ENCODE measurements at places on chromosomes 7 and 10.

DNA sequence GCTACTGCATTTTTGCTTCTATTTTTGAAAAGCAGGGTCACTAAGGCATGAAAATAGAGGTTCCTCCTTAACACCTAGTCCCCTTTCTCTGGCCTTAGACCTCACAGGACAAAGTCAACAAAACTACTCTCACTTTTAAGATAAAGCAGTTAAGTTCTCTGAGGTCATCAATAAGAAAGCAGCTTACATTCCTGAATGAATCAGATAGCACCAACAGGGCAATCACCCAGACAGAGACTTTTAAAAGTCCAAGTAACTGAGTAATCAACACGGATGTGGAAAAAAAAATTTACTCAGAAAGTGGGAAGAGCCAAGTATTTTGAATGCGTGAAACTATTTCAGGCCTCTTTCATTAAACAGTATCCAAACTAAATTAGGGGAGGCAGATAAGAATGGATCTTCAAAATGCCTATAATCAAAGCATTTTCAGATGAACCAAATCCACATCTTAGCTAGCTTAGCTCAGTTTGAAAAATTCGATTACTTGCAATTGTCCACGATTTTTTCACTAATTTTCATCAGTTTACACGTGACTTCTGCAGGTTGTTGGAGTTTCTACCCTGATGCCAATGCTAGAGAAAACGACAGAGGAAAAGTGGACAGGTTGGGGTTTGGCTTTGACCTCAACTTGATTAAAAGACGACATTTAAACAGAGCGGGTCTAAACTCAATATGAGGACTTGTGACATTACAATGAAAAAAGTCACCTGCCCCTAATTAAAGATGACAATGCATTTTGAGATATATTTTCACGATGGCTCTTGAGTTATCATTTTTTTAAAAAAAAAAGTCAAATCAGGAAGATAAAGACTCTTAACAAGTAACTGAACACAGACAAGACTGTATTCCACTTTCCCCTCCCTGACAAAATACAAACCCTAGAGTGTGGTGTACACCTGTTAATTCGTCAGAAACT is 1.6 kb downstream of the BEND7 start:
- DNase-seq, result no peak

GRCh38 chr10:62084451-62084850 is 183.0 kb downstream of the ARID5B start:
- no peak for DNase-seq

GRCh38 chr7:106326594-106327537 is 42.1 kb upstream of the NAMPT start:
- no peak for DNase-seq

DNA sequence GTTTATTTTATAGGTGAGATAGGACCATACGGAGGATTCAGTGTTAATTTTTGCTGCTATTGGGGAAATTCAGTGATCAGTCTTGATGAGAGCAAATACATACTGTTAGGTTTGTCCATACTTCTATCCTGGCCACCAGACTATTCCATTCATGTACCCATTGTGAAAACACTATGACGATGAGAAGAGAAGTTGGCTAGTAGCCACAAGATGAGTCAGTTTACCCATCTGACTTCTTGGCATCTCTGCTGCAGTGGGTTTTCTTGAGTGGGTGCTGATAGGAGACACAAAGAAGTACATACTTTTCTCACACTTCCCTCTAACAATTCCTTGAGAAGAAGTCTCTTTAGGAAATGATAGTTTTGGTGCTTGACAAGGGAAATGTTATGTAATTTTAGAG is 133.1 kb downstream of the TFPI2 start:
- DNase-seq, result no peak

DNA sequence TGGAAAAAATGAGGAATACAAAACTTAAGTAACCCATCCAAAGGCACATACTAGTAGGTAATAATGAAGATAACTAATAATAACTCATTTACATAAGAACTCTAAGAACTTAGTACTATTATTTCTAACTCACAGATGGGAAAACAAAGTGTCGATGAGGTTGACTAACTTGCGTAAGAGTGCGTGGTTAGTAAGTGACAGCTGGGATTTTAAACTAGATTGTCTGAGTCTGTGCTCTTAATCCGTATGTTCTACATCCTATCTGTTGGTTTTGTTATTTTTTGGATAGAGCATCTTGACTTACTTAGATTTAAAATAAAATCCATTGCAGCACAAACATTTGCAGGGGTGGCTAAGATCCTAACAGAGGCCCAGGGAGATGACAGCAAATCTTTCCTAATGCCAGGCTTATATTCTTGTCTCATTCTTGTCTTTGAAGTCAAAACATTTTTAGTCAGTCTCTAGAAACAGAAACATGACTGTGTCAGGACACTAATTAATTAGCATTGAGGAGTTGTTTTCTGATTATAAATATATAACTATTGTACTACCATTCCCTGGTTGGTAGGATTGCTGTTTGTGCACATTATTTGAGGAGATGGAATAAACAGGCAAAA is 11.7 kb downstream of the RPA3 start:
- DNase-seq, result no peak

GRCh38 chr10:52567247-52567580 is 205.4 kb downstream of the MBL2 start:
- no peak for DNase-seq

DNA sequence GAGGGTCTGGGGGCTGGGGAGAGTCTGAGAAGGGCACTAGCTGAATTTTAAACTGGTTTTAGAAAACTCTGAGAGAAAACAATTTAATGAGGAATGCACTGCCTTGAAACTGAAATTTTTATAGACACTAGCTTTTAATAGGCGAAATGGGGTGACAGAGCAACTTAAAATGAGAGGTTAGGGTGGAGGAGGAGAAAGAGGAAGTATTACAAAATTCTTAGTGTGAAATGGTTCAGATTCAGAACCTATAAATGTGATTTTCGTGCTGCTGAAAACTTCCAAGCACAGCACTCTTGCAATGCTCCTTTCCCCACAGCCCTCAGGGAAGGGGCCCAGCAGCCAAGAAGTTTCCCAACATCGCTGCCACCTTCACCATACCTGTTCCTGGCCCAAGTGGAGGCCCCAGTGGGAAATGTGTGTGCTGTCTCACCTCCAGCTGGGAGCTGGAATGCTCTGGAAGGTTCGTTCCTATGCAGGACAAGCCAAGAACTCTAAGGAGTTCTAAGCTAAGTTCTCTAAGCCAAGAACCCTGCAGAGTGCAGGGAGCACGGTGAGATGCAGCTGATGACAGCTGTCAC is 60.0 kb downstream of the ATXN7L1 start:
- DNase-seq, result no peak

DNA sequence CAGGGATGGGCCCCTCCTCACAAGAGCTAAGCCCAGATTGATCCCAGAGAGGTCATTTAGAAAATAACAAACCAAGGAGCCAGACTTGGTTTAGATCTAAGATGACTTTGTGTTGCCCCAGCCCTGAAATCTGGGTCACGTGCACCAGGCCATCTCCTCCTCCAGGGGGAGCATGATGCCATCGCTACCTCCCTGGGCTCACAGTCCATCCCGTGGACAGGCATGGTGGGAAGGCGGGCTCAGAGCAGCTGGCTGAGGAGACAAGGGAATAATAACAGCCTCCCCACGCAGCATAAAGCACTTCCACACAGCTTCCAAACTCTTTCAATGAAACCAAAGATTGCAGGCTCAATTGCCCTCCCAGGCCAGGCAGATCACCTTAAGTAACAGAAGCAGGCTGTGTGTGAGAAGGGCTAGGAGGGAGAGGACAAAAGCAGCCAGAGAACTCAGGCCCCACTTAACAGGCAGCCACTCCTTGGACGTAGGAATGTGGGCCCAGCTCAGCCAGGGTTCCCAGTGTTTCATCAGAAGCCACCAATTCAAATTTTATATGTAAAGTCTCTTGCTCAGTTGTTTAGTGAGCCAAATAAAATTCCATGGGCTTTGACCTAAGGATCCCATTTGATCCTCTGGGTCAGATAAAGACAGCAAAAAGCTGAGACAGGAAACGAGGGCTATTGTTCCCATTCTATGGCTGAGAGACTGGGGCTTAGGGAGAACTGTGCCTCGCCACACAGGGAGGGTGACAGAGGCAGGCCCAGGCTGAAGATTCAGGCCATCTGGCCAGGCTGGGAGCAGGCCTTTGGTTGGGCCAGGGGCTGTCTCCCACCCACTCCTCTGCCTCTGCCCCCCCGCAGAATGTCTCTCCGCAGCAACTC is 100.2 kb downstream of the COL13A1 start:
- DNase-seq, result peak; percentile 75

DNA sequence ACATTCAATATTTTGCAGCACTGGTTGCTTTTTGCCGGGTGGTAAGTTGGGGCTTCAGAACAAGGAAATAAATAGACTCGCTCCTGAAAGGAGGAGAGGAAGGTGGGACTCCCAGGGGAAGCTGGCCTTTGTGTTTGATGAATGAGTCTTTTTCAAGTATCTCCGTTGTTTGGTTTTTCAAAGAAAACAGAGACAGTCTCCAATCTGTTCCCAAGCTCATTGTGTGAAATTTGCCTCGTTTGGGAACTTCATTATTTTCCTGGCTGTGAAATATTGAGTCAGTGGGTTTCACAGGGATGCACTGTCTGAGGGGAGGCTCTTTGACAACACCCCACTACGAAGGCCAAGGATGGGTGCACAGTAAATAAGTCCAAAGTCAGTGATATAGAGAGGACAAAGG is 38.7 kb upstream of the KIAA1217 start:
- DNase-seq, result no peak

GRCh38 chr7:47453093-47454061 is 128.5 kb downstream of the TNS3 start:
- no peak for DNase-seq

DNA sequence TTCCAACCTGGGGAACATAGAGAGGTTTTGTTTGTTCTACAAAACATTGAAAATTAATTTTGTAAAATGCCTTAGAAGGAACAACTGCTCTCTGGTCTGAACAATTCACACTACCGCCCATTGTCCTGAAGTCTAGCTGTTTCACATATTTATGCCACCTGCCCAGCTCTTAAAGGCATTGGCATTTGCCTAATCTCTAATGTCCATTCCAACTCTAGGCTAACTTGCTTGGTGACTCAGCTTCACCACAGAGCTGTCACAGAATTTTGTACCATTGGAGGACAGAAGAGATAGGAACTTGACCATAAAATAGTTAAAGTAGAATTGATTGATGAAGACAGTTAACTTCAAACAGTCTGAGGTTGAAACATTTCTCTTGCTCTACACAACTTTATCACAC is 53.5 kb upstream of the PPP1R17 start:
- DNase-seq, result no peak

GRCh38 chr7:19373334-19373733 is 228.1 kb upstream of the FERD3L start:
- DNase-seq, result no peak

DNA sequence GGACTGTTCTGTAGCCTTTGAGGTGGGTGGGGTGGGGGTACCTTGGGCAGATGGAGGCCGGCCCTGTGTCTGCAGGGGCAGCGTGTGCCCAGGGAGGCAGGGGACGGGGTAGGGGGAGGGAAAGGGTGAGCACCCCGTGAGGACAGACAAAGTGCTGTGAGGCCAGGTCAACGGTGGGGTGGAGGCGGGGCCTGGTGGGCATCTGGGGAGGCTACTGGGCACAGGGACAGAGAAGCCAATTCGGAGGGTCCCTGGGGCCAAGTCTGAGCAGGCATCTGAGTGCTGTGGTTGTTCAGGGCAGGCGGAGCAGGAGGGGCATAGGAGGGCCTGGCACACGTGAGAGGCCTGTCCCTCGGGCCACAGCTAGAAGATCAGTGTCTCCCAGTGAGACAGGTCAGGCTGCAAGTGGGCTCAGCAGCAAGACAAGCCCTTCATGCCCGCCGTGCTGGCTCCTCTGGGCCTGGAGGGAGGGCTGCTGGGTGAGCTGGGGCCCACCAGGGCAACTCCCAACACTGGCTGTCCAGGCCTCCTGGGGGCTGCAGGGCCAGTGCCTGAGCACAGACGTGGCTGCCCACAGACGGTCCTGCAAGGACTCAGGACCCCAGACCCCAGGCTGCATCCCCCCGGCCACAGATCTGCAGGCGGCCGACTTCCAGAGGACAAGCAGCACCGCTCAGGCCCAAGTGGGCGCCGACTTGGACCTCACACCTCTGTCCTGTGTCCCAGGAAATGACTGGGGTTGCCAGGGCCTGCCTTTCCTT is 26.4 kb upstream of the KNDC1 start:
- no peak for DNase-seq

DNA sequence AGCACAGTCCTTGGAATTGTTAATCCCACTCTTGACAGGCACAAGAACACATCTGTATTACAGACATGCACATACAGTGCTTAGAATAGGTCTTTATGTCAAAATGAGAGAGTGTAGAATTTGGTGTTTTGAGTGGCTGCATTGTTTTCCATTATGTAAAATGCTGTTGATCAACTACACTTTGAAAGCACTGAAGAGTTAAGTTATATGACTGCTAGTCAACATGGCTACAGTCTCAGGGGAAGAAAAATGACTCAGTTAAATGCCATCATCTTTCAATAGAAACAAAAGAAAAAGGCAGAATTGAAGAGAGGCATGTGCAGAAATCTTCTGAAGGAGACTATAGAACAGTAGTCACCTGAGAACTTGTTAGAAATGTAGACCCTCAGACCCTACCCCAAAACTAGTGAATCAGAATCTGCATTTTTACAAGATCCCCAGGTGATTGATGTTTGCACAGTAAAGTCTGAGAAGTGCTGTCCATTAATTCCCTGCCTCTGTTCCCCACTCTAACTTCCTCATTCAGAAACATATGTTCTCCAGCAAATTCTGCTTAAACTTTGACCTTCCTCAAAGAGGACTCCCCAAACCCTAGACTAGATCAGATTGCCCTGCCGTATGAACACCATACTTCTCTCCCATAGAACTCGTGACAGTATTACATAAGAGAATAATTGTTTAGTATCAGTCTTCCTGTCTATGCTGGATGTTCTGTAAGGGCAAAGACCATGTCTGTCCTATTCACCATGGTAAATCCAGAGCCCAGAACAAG is 16.0 kb downstream of the SND1 start:
- DNase-seq, result no peak

GRCh38 chr10:81792729-81793128 is 82.3 kb upstream of the NRG3 start:
- DNase-seq, result no peak

GRCh38 chr10:130423455-130424305 is 287.5 kb downstream of the GLRX3 start:
- DNase-seq, result no peak

DNA sequence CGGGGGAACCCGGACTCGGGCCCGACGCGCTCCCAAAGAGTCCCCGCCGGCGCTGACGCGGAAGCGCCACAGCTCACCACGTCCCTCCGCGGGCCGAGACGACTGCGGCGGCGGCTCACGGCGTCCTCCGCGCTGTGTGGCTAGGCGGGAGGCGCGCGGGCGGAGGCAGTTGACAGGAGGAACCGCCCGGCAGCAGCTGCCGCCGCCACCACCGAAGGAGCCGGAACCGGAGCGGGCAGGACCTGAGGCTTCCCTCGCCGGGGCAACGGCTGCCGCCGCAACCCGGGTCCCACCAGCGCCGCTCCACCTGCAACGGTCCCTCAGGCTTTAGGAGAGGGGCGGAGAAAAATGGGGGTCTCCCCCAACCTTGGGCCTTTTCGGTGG is 334 bp downstream of the ZNF800 start:
- peak; percentile 65 for DNase-seq

GRCh38 chr10:58775960-58776567 is 263.4 kb downstream of the BICC1 start:
- no peak for DNase-seq

GRCh38 chr10:97810446-97810845 is 38.6 kb upstream of the SFRP5 start:
- DNase-seq, result no peak

Data from endothelial cell (in vitro differentiated cells).